ENCODE measurements at places on chromosomes 2 and 18.

- DNase-seq: no peak
These were observed 26.6 kb downstream of the POLE4 start for GRCh38 chr2:74984947-74985637.

DNA sequence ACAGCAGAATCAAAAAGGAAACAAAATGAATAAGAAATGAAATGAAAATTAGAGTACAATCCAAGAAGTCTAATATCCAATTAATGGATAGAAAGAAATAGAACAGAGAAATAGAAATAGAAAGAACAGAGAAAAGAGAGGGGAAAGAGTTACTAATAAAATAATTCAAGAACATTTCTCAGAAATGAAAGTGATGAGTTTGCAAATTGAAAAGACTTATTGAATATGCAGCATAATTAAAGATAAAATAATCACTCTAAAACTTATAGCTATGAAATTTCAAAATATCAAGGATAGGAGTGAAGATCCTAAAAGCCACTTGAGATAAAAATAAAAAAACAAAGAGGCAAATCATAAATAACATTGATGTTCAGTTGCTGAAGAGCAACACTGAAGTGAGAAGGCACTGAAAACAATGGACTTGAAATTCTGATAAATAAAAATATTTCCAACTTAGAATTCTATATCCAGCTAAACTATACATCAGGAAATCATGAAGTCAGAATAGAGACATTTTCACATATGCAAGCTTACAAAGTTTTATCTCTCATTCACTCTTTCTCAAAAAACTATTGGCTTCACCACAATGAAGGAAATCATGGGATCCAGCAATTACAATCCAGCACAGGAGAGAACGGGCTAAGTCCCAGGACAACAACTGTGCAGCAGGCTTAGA lies 155.9 kb upstream of the SPATS2L start:
- no peak for DNase-seq

- no peak for DNase-seq
These were observed 58.1 kb downstream of the MAP3K19 start for GRCh38 chr2:134988994-134989605.

- no peak for DNase-seq
These were observed 20.8 kb downstream of the LDLRAD4 start for GRCh38 chr18:13239171-13239956.

DNA sequence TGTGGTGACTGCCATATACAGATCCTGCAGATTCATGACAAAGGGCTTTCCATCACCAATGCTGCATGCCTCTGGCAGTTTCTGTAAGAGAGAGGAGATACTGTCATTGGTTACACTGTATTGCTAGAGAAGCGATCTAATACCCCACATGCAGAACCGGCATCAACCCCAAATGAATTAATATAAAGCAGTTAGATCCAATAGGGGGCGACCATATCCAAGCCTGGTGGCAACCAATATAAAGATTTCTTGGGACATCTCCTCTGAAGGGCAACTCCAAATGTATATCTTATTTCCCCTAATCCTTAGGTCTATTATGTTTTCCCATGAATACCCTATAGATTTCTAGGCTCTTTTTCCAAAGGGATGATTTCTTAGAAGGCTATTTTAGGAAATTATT lies 17.4 kb upstream of the IHH start:
- DNase-seq: no peak

GRCh38 chr18:79377187-79377891 lies 18.4 kb upstream of the NFATC1 start:
- DNase-seq: no peak

DNA sequence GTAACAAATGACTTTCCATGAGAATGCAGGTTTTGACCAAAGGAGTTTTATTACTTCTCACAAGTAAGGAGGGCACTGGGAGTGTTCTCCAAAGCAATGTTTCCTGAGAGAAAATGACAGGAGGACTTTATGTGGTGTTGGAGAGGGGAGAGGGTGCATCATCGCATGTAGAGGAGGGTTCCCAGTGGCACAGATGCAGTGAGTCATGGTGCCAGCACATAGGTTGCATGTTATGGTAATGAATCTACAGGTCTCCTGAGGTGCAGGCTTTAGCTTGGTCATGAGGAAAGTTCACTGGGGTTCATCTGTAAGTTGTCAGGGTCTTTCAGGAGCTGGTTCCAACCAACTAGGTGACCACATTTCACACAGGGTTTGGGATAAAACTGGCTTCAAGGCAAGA lies 30.4 kb downstream of the NAT8 start:
- no peak for DNase-seq

DNA sequence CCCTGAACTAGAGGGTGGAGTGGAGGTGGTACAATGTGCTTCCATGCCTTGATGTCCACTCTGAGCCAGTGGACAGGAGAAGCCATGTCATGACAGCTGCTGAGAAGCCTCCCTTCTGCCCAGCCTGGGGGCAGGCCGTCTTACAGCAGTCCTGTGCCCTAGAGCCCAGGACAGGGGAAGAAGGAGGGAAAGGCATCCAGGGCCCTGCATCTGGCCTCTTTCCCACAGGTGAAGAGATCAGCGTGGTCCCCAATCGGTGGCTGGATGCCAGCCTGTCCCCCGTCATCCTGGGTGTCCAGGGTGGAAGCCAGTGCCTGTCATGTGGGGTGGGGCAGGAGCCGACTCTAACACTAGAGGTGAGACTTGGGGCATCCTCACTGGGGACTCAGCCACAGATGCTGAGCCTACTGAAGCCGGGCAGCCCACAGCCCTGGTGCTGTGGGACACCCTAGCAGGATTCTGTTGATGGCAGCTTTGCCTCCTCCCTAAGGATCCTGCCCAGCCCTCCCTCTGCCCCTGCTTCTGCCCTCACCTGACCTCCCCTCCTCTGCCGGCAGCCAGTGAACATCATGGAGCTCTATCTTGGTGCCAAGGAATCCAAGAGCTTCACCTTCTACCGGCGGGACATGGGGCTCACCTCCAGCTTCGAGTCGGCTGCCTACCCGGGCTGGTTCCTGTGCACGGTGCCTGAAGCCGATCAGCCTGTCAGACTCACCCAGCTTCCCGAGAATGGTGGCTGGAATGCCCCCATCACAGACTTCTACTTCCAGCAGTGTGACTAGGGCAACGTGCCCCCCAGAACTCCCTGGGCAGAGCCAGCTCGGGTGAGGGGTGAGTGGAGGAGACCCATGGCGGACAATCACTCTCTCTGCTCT lies 3.1 kb downstream of the IL36RN start:
- DNase-seq: no peak

DNA sequence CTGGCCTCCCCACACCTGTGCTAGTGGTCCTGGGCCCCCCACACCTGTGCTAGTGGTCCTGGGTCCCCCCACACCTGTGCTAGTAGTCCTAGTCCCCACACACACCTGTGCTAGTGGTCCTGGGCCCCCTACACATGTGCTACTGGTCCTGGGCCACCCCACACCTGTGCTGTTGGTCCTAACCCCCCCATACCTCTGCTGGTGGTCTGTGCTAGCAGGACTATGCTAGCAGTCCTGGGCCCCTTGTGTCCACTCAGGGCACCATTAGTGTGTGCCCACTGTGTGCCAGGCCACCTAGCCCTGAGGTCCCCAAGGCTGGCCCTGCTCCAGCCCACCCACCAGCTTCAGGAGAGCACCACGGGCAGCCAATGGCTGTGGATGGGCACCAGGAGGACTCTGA lies 558.2 kb upstream of the SALL3 start:
- no peak for DNase-seq

GRCh38 chr2:85445316-85446295 lies 27.1 kb downstream of the SH2D6 start:
- no peak for DNase-seq

GRCh38 chr18:74488354-74488753 lies 7.8 kb upstream of the CNDP2 start:
- no peak for DNase-seq

- no peak for DNase-seq
These were observed 16.3 kb downstream of the CDC42EP3 start for GRCh38 chr2:37654932-37655841.

GRCh38 chr2:134926231-134926931 lies 7.8 kb downstream of the CCNT2 start:
- no peak for DNase-seq

Measured in pulmonary artery endothelial cell (primary cell).